ENCODE measurements at places on chromosomes 12 and 14.

DNA sequence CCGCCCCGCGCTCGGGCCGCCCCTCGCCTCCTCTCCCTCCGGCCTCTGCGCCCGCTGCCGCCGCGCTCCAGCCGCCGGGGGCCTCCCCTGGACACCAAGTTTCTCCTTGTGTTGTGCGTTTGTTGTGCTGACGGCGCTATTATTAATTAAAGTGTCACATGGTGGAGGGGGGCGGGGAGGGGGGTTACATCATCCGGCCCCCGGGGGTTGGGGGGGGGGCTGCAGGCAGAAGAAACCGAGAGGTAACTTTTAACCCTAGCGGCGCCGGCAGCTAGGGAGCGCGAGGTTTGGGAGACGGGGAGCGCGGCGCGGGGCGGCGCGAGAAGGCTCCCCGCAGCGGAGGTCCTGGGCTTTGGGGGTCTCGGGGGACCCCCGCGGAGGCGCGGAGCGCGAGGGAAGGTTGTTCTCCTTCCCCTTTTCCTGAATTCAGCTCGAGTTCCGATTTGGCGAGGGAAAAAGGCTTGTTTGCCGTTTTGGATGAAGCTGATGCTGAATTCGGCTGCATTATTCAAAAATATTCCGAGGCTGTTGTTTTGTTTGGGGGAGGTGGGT, at the start of gene HRK:
TSS of gene HRK (minus strand) at position 117 of the 552 bp plus-strand sequence. CDS start 134 bp downstream, outside the sequence.
- DNase-seq: no peak

- DNase-seq: no peak
Observed at GRCh38 chr14:45089813-45090212, 5.9 kb downstream of the PRPF39 start.

DNA sequence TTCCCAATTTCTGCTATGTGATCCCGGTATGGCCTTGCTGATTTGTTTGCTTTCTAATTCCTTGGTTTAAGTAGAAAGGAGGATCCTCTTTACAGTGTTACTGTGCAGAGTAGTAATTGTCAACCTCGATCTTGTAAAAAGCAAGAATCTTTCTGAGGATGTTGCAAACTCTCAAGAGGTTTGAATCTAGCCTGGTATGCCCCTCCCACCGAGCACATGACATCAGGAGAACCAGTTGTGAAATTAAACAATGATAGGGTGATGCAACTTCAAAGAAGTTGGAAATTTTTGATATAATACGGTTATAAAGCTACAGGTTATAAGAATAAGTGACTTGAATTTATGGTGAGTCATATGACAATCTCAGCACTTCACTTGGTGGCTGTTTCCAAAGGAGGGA, 35.0 kb upstream of the FUT8 start:
- DNase-seq: no peak

DNA sequence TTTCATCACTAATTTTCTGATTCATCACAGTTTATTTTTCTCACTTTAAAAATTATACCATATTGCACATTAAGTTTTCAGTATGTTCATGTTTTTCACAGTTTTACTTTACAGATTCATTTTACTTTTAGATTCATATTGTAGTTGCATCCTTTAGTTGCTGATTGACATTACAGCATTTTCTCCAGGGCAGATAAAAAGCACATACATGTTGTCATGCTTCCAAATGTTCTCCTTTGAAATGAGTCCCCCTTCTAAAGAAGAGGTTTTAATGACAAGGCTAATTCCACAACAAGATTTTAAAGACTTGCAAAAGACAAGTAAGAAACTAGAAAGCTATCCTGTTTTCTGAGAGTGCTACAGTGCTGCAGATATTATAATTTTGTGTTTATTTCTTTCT, 72.1 kb upstream of the RASSF8 start:
- DNase-seq: no peak

- DNase-seq: no peak
Observed at GRCh38 chr14:103378038-103378854, 7.0 kb upstream of the MARK3 start.

GRCh38 chr14:100621806-100622205, 34.6 kb upstream of the BEGAIN start:
- DNase-seq: no peak

DNA sequence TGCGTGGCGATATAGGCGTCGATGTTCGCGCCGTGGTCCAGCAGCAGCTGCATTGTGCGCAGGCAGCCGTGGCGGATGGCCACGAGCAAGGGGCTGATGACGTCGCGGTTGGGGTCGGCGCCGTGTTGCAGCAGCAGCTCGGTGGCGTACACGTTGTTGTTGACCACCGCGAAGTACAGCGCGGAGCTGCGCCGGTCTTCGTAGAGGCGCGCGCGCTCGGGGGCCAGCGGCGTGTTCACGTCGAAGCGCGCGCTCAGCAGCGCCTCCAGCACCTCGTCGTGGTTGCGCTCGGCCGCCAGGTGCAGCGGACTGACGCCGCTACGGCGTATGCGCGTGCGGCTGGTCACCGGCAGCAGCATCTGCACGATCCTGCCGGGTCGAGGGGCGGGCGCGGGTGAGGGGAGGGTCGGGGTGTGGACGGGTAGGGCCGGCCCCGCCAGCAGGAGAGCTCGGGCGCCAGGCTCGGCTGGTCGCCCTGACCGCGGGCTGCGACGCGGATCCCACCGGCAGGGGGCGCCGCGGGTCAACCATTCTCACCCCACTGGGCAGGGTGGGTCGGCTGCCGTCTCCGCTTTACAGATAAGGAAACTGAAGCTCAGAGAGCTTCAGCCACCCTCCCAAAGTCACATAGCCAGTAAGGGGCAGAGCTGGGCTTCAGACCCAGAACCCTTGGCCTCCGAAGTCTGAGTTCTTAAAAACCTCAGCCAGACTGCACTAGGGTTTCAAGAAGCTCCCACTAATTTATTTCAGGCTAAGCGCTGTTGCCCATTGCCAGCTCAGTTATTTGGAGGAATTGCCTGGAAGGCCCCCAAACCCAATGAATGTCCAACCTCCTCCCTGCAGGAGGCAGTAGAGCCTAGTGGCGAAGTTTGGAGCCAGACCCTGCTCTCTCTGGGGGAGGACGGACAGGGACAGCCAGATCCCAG, 12.4 kb downstream of the FAM181A start:
- DNase-seq: peak; percentile 86

DNA sequence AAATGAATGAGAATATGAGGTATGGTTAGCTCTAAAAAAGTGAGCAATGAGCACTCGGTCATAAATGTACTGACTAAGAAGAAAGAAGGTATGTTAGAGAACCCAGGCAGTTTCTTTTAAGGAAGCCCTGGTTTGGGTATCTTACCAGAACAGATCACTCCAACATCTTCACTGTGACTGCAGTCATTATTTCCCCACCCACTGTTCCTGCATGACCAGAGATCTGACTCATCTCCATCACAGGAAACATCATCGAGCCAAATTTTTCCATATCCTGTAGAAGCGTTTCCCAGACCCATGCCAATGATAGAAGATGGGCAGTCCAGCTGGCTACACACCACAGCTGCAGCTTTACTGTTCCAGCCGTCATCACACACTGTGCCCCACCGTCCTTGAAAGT, 48.0 kb downstream of the CD163L1 start:
- DNase-seq: no peak

- no peak for DNase-seq
Observed at GRCh38 chr12:75065482-75065881, 144.2 kb downstream of the KCNC2 start.

DNA sequence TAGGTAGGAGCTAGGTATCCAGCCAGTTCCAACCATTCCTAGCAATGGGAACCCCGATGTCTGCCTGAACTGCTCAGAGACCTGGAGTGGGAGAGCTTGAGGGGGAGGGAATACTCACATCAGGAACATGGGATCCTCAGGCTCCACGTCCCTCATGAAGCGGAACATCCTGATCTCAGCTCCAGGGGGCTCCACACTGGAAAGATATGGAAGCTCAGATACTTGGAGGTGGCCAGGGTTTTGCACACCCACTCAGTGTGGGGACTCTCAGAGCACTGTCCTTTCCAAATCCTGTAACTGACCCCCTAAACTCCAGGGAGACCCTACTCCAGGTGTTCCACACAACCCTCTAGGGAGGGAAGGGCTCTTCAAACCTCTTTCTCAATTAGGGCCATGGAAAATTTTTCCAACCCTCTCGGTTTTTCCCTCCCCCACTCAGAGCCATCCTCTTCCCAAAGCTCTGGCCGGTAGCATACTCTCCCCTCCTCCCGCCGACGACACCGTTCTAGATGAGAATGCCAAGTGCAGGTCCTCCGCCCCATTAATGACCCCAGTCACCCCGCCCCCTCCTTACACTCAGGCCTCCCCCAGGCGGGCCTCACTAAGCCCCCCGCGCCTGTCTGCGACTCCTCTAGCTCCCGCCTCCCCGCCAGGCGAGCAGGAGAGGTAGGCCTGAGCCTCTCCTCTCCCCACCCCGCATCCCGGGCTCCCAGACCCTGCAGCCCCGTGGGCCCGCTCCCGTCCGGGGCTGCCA, 597 bp downstream of the MLF2 start:
- no peak for DNase-seq

DNA sequence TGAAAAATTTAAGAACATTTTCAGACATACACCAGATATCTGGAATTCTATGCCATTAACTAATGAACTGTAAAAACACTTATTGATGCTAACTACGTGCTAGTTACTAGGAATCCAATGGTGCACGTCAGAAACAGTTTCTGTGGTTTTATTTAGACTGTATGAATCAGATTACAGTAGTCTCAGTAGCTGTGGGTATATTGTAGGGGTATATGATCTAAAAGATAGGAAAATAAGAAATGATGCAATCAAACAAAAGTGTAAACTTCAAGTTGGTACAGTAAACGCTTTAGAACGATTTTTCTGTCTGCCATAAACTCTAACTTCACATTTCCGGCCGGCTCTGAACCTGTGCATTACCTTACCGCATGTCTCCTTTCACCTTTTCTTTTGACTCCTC, 2.3 kb downstream of the ABCC9 start:
- DNase-seq: no peak

GRCh38 chr14:67167420-67168109, 21.7 kb upstream of the GARIN2 start:
- no peak for DNase-seq

DNA sequence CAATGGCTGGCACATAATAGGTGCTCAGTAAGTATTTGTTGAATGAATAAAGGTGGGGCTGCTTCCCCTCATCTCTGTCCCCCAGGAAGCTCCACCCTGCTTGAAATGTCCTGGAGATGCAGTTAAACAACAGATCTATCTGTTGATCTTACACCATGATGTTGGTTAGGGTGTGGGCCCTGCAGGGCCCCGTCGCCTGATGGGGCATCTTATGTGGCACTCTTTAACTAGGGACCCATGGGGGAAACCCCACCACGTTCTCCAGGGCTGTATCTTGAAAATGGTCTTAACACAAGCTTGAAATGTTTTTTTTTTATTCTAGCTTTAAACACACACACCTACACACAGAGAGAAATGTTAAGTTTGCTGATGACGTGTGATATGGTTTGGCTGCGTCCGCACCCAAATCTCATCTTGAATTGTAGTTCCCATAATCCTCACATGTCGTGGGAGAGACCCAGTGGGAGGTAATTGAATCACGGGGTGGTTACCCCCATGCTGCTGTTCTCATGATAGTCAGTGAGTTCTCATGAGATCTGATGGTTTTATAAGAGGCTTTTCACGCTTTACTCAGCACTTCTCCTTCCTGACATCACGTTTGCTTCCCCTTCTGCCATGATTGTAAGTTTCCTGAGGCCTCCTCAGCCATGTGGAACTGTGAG, 741.7 kb downstream of the VRK1 start:
- DNase-seq: peak; percentile 2

GRCh38 chr12:40769846-40770245, 77.6 kb downstream of the CNTN1 start:
- no peak for DNase-seq

DNA sequence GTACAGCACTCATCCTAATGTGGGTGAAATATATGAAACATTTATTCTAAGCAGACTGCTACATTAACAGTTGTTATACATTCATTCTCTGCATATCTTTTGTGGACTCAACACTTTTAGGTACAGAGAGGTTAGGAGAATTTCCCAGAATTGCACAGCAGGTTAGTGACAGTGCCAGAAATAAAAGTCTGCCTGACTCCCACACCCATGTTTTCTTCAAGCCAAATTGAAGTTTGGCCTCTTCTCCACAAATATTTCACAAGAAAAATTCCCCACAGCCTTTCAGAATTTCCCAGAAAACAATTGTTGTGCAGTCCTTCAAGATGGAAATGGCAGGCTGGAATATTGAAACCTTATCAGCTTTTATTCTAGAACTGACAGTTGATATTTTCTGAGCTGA, 464.8 kb downstream of the RAD51B start:
- DNase-seq: no peak

DNA sequence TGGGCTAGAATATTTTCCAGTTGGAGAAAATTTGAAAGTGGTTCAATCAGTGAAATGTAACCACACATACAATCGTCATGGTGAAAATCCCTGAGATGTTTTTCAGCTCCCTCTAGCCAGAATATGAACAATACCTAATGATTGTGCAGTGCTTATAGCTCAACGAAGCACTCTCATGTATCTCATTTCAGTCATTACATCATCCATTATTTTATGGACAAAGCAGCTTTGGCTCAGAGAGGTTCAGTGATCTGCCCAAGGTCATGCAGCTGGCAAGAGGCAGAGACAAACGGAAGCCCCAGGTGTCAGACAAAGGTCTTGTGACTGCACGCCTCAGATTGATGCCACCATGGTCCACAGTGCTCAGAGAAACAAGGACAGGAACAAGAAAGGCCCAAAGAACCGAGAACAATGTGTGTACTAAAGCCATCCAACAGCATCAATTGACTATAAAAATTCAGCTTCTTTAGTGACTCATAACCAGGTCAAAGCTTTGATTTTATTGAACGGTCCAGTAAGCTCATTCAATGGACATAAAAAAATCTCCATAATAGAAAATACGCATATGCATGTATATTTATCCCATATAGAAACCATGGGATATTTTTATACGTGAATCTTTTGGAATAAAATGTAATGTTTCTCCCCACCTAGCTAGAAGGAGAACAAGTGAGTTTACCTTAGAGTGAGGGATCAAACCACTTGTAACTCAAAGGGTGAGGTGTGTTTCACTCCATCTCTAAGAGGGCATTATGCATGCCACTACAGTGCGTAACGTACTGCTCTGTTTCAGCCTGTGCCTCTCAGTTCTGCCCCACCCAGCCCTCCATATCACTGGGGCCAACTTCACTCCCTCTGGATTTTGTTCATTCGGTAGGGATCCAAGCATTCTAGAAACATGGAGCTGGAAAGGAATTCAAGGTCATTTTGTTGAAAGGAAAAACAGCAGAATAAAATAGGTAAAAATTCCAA, 141.8 kb downstream of the GRIN2B start:
- no peak for DNase-seq

DNA sequence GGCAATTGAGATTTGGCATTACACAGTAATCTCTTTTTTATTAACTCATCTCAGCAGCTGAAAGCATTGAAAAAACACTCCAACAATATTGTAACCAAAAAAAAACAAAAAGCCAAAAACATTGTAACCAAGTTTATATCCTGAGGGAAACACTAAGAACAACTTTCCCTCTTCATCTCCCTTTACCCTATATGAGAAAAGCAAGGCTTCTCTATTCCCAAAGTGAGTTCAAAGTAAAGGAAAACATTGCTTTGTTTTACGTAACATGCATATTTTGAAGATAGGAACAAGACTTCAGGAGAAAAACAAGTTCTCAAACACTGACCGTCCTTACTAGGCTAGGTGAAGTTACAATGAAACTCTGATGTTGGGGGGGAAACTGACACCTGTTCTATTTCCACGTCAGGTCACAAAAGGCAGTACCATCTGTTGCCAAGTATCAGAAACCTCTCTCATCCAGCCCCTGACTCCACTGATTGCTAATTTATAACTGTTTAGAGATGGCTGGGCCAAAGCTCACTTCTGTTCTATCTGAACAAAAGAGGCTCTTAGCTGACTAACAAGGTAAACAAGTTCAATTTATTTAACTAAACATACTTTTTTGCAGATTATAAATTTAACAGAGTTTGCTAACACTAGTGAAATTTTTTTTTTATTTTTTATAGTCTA, 67.9 kb upstream of the PLXNC1 start:
- no peak for DNase-seq

GRCh38 chr12:120820884-120821510, 83.2 kb downstream of the SPPL3 start:
- DNase-seq: peak; percentile 38
